Spinal cord (tissue), 10 donors: ENCODE measurements at places on chromosomes 16 and 17.

GRCh38 chr17:347309-347899, 5.2 kb downstream of the RPH3AL start:
- no peak for DNase-seq
- peaks cover 24% of the 10 kb centered on the region for H3K4me1 ChIP-seq
- no peaks in the 10 kb centered on the region for H3K27me3 ChIP-seq
- no peaks in the 10 kb centered on the region for H3K36me3 ChIP-seq
- no peak overlapping the region for H3K27ac ChIP-seq

- no peaks in the 10 kb centered on the region for H3K4me1 ChIP-seq
- H3K4me3 ChIP-seq = no peak overlapping the region
- H3K27ac ChIP-seq = no peak overlapping the region
- H3K27me3 ChIP-seq = no peaks in the 10 kb centered on the region
- no peaks in the 10 kb centered on the region for H3K36me3 ChIP-seq
Observed at GRCh38 chr16:80862160-80862705, 57.8 kb upstream of the CDYL2 start.

DNA sequence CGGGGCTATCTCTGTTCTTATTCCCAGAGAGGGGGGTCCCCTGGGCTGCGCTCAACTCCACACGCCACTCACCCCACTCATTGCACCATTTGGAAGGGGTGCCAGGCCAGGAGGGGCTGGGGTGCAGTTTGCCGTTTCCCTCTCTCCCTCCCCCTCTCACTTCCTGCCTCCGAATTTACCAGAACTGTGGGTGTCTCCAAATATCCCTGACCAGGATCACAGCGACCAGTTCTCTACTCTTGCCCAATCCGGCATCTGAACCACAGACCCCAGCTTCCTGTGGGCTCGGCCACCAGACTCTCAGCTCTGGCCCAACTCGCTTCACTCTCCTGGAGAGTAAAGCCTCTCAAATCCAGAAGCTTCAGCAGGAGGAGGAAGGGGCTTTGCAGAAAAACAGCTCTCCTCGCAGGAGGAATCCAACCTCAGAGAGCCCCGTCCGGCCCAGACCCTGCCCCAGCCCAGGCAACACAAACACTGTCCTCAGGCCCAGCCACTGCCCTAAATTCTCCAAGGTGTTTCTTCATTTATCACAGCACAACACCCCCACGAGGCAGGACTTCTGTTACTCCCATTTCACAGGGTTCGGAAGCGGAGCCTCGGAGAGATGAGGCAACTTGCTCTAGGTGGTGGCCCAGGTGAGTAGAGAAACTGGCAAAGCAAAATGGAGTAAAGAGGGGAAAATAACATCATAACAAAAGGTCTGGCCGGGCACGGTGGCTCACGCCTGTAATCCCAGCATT, 423 bp upstream of the ASGR2 start:
- DNase-seq = no peak
- peaks cover 9% of the 10 kb centered on the region for H3K4me1 ChIP-seq

- H3K36me3 ChIP-seq = no peaks in the 10 kb centered on the region
- DNase-seq = no peak
- no peaks in the 10 kb centered on the region for H3K4me1 ChIP-seq
- no peak overlapping the region for H3K4me3 ChIP-seq
Observed at GRCh38 chr16:49158029-49158642, 123.5 kb downstream of the CBLN1 start.

DNA sequence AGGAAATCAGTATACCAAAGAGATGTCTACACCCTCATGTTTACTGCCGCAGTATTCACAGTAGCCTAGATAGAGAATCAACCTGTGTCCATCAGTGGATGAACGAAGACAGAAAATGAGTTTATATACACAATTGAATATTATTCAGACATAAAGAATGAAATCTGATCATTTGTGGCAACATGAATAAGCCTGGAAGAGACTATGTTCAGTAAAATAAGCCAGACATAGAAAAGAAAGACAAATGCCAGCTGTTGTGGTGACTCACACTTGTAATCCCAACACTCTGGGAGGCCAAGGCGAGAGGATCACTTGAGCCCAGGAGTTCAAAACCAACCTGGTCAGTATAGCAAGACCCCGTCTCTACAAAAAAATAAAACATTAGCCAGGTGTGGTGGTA, 16.1 kb downstream of the NUDT16L1 start:
- DNase-seq = no peak
- peaks cover 65% of the 10 kb centered on the region for H3K36me3 ChIP-seq
- H3K27me3 ChIP-seq = no peaks in the 10 kb centered on the region
- no peak overlapping the region for H3K27ac ChIP-seq
- H3K4me1 ChIP-seq = no peaks in the 10 kb centered on the region

DNA sequence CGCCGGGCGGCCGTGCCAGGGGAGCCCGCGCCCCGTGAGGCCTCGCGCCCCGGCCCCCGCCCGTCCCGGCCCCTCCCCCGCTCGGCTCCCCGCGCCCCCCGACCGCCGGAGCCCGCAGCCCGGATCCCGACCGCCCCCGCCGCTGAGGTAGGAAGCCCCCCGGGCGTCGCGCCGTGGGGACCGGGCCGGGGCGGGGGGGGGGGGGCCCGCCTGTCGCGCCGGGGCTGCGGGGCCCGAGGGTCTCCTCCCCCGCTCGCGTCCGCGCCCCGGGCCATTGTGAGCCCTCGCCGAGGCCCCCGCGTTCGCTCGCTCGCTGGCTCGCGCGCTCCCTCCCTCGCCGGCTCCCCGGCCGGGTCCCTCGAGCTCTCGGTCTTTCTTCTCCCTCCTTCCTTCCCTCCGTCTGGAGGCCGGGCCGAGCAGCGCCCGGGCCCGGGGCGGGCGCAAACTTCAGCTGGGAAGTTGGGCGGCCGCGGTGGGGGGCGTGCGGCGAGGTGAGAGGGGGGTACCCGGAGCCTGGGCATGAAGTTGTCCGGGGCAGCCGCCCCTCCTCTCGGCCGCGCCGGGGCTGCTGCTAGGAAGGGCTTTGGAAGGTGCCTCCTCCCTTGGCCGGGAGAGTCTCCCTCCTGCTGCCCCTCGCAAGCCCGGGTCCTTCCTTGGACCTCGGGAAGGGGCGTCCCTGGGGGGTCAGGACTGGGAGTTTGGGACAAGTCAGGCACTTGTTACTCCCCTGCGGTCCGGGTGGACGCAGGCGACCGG, 419 bp downstream of the GLIS2 start:
- H3K36me3 ChIP-seq = peaks cover 25% of the 10 kb centered on the region
- peaks cover 64% of the 10 kb centered on the region for H3K4me1 ChIP-seq
- peak overlapping the region; percentile 63 for H3K4me3 ChIP-seq
- DNase-seq = no peak
- no peaks in the 10 kb centered on the region for H3K27me3 ChIP-seq
- H3K27ac ChIP-seq = peak overlapping the region; percentile 79

DNA sequence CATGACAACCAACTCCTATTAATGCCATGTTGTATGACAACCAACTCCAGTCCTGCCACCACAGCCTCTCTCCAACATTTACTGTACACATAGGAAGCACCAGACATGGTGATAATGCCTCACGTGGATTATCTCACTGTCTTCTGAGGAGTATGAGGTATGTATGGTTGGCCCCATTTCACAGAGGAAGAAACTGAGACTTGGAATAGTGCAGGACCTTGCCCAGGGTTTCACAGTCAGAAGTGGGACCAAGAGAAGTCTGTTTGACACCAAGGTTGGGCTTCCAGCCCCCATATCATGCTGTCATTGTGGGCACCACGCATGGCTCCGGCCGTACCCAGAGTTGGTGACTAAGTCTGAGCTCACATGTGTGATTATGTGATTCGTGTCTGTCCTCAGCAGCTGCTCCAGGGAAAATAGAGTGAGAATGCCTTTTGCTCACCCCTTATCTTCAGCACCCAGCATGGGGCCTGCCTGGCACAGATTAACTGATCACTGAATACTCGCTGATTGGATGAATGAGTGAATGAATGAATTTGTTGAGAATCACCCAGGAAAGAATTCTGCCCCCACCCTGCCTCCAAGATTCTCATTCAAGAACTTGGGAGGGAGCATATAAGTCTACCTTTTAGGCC, 204.1 kb upstream of the NLRP1 start:
- DNase-seq = no peak
- peaks cover 14% of the 10 kb centered on the region for H3K4me1 ChIP-seq
- no peaks in the 10 kb centered on the region for H3K36me3 ChIP-seq
- H3K27me3 ChIP-seq = no peaks in the 10 kb centered on the region
- no peak overlapping the region for H3K4me3 ChIP-seq

- no peak overlapping the region for H3K4me3 ChIP-seq
- no peak for DNase-seq
- no peak overlapping the region for H3K27ac ChIP-seq
Observed at GRCh38 chr16:70271696-70272095, 17.6 kb downstream of the AARS1 start.

DNA sequence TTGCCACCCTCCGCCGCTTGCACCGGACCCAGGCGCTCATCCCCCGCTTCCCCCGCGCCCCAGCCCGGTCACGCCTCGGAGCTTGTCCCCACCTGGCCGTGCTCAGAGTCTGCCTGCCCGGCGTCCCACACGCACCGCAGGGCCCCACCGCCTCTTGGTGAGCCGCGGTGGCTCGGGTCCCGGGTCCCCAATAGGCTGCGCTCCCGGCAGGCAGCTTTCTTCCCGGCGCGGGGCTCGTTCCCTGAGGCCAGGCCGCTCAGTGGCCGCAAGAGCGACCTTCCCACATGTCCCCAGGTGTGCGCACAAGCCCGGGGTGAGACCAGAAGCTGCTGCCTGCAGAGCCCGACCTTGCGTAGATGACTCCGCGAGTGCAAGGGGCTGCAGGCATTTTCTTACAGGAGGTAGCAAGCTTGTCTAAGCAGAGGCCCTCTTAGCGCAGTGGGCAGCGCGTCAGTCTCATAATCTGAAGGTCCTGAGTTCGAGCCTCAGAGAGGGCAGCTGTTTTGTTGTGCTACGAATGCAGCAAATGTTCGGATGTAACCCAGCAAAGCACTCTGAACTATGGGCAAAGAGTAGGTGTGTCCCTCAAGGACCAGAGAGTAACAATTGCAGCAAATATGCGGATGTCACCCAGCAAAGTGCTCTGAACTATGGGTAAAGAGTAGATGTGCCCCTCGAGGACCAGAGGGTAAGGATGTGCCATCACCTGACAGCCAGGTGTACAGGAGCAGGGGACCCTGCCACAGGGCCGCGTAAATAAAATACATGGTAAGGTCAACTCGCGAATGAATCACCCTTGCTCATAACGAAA, 15.6 kb downstream of the TLE7 start:
- peaks cover 23% of the 10 kb centered on the region for H3K27me3 ChIP-seq
- no peaks in the 10 kb centered on the region for H3K36me3 ChIP-seq
- H3K4me3 ChIP-seq = peak overlapping the region; percentile 26
- H3K27ac ChIP-seq = no peak overlapping the region
- no peak for DNase-seq

DNA sequence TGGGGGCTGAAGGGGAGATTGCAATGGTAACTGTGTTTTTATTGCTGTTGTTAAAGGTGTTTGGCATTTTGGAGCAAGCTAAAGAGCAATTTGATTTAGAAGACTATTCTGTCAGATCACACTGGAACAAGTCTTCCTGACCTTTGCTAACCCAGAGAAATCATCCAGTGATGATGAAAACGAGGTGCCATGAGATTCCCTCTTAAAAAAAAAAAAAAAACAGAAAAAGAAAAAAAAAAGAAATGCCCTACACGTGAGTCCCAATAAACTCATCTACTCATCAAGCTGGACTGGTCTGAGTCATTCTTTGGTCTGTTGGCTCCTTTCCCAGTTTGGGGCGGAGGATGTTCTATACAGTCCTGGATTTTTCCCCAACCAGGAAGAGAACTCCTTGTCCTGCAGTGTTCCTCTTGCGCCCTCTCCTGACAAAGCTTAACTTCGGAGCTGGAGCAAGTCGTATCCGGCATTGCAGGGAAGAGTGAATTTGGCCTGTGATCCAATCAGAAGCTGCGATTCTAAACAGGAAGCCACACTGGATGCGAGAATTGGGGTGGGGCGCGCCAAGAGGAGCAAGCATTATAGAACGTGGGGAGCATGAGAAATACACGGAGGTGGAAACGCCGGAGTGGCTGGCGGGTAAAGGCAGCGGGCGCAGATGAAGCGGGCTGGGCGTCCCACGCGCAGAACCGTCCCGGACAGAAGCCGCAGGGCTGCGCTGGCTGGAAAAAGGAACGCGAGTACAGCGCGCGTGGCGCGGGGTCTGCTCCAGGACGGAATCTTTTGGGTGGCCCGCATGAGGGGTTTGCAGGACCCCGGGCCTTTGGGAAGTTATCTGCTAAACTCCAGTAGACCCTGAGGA, 22.4 kb upstream of the CRYM start:
- peak overlapping the region; percentile 55 for H3K4me3 ChIP-seq
- DNase-seq = peak; percentile 95
- peaks cover 24% of the 10 kb centered on the region for H3K27me3 ChIP-seq
- H3K36me3 ChIP-seq = no peaks in the 10 kb centered on the region
- peaks cover 10% of the 10 kb centered on the region for H3K4me1 ChIP-seq

DNA sequence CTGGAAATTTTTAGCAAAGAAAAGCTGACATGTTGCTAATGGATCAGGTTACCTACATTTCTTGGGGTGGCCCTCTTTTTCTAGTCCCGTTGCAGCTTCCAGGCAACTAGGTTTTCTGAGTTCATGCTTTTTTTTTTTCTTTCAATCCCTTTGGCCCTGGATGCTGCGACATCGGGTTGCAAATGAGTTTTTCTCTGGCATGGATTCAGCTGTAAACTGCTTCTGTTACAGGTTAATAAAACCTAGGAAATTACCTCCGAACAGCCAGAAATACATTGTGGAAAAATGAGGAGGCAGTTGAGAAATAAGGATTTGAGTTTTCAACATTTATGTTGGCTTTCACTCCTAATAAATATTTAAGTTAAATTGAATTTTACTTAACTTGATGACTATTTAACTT, 149.8 kb upstream of the MAF start:
- no peaks in the 10 kb centered on the region for H3K36me3 ChIP-seq
- H3K4me1 ChIP-seq = no peaks in the 10 kb centered on the region
- peak; percentile 76 for DNase-seq
- H3K27me3 ChIP-seq = no peaks in the 10 kb centered on the region

GRCh38 chr17:75652934-75653549, 13.9 kb downstream of the RECQL5 start:
- H3K27ac ChIP-seq = no peak overlapping the region
- H3K36me3 ChIP-seq = peaks cover 77% of the 10 kb centered on the region
- H3K27me3 ChIP-seq = no peaks in the 10 kb centered on the region
- no peak overlapping the region for H3K4me3 ChIP-seq
- peaks cover 23% of the 10 kb centered on the region for H3K4me1 ChIP-seq
- no peak for DNase-seq

DNA sequence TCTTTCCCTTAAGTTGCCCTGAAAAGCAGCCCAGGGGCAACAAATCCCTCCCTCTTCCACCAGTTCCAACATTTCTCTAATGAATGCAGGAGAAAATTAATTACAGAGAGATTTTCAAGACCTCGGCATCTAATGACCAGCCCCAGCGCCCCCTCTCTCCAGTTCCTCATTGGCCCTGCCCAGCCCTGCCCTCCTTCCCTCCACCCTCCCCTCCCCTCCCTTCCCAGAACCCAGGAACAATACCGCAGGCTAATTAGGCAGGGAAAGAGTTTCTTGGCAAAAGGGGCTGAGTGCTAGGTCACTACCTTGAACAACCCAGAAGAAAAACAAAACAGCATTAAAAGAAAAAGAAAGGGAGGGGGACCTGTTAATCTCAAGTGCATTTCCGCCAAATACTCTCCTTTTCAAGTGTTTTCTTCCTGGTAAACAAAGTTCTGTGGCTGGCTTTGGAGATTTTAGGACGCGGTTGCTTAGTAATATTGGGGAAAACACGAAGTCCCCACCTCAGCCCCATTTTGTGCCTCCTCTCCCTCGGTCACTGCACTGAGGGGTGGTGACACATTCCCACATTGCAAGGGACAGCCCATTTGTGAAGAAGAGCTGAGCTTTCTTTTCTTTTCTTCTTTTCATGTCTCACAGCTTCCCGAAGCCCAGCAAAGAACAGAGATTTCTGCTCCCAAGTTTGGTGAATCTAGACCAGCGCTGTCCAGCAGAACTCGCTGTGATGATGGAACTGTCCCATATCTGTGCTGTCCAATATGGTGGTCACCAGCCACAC, 215.4 kb downstream of the SOX9 start:
- peaks cover 21% of the 10 kb centered on the region for H3K4me1 ChIP-seq
- H3K27me3 ChIP-seq = no peaks in the 10 kb centered on the region
- H3K36me3 ChIP-seq = no peaks in the 10 kb centered on the region
- no peak overlapping the region for H3K4me3 ChIP-seq
